ENCODE measurements at places on chromosomes 6 and 20. TPM values are rescaled to one million over a fixed set of nuclear protein-coding genes. Genes with fewer than 3 reads are reported as not detected.

DNA sequence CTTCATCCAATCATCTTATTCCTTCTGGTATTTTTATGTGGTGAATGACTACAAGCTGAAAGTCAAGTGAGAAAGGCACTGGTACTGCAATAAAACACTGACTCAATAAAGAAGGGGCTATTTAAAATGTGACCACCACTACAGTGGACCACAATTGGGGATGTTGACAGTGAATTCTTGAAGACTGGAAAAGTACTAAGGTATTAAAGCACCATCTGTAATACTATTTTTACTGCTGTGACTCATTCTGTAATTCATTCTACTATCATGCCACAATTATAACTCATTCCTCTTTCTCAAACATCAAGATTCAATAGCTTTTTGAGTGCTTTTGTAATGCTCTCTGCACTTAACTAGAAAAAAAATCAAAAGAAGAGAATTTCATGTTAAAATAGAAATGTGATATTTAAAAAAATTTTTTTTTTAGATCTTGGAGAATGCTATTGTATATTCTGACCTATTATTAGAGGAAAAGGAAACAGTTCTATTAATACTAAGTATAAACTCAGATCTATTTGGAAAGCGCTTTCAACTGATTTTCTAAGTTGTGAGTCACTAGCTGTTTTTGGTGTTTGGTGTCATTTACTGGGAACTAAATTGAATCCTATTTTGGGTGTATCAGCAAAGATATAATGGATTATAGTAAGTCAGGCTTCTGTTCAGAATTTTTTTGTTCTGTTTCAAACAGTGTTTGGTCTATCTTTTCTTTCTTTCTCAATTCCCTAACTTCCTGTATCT is 104.7 kb upstream of the TMEM170B start:
- no peak for DNase-seq

The PTK7 gene
- 73.6 TPM for total RNA-seq

DNA sequence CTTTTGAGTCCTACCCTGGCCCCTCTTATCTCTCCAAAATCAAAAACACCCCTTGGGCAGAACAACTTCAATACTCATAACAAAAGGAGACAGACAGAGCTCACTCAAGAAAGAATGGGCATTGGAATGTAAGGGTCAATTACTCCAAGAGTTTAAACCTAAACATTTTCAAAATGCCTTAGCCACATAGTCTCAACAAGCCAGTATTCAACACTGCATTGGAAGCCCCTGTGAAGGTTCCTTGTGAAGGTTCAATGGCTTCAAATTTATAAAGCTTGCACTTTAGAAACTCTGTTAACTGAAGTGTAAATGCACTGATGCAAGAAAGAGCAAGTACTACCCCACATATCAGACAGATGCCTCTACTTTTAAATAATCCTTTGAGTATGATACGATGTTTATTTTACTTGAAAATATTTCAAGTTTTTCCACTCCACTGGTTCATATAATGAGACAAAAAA is 139.1 kb upstream of the LAMP5 start:
- DNase-seq, result no peak

The DOK5 gene
- total RNA-seq, result 1.5 TPM

The F13A1 gene
- total RNA-seq, result not detected

DNA sequence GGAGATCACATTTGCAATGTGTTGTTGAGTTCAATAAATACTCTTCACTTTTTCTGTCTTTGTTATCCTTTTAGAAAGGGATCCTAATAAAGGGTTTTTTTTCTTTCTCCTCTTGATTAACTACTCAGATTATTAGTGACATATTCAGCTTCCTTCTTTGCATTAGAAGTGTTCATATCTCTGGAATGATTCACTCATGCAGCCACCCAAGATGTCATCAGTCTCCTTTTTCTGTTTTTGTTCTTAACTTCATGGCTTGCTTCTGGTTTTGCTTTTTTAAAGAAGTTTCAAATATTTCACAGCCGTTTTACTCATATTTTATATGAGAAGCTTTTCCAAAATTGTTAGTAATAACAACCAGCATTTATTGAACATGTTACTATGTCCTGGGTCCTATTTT is 187.6 kb downstream of the TMEM242 start:
- no peak for DNase-seq

DNA sequence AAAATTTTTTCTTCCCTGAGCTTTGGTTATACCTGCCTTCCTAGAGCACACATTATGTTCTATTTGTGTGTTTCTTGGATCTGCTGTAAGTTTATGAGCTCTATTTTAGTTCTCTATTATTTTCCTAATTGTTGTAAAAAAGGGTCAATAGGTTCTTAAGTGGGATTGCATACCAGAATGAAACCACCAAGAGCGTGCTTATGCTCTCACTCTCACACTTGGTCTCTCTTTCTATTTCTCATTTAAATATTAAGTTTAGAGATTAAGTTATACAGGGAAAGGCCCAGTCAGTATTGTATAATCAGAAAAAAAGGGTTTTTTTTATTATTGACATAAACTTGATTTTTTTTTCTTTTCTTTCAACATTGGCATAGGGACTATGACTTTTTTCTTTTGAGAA is 96.8 kb downstream of the RIMS1 start:
- no peak for DNase-seq

The RBPJL gene
- total RNA-seq, result not detected

- no peak for DNase-seq
Measured at GRCh38 chr6:39884696-39885095, 49.6 kb downstream of the MOCS1 start.

- no peak for DNase-seq
Measured at GRCh38 chr20:21513181-21513663, 642 bp downstream of the NKX2-2 start.

- no peak for DNase-seq
Measured at GRCh38 chr20:45174434-45175364, at the start of gene PI3. PI3 (plus strand) TSS chr20:45174902; CDS start chr20:45174923, 21 bp downstream.

The HMGCLL1 gene
- total RNA-seq, result not detected

- DNase-seq, result no peak
Measured at GRCh38 chr6:113846577-113846976, 10.6 kb upstream of the MARCKS start.

DNA sequence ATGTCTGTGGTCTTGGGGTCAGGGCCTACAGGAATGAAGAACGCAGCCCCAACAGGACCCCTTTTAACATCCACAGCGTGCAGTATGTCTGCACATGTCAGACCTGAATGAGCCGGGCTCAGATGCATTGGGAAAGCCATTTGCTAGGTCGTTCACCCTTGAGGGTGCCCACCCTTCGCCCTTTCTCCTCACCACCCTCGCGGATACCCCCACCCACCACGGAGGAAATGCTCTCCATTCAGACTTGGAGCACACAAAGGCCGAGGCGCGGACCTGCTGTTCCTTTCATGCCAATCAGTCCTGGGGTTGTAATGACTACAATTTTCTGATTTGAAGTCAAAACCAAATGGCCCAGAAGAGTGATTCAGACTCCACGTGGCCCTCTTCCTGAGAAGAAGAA is 62.7 kb downstream of the EDN3 start:
- no peak for DNase-seq

The ETV7 gene
- 2.7 TPM for total RNA-seq

DNA sequence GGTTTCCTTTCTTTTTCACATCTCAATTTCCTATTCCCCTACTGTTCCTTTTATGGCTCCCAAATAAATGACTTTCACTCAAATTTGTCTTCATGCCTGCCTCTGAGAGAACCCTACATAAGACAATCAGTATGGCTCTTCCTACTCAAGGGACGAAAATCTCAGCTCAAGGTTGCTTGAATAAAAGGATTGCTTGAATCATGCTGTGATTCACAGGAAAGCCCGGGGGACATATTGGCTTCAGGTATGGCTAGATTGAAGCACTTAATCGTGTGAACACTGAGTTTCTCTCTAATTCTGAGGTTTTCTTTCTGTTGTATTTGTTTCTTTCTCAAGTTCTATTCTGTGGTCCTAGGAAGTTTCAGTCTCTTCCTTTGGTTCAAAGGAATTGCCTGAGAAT is 140.3 kb upstream of the SULF2 start:
- no peak for DNase-seq

GRCh38 chr20:36642136-36642535 is 3.9 kb downstream of the SLA2 start:
- no peak for DNase-seq

DNA sequence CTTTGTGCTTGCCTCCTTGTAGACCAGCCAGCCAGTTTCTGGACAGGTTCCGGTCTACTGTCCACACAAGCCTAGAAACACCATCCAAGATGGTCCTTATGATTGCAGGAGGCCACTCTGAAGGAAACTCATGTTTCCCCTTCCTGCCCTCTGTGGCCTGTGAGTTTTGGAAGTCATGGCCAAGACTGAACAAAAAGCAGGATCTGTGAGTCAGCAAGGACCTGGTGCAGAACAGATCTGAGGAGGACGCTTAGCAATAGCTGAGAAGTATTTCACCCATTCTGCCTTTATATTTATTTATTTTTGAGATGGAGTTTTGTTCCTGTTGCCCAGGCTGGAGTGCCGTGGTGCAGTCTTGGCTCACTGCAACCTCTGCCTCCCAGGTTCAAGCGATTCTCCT is 134.6 kb upstream of the EEF1E1 start:
- no peak for DNase-seq

The LST1 gene
- 0.87 TPM for total RNA-seq

The CAPN11 gene
- total RNA-seq, result 3.2 TPM

All from glomerular endothelial cell (primary cell).